ENCODE measurements at places on chromosomes 11 and 22.

DNA sequence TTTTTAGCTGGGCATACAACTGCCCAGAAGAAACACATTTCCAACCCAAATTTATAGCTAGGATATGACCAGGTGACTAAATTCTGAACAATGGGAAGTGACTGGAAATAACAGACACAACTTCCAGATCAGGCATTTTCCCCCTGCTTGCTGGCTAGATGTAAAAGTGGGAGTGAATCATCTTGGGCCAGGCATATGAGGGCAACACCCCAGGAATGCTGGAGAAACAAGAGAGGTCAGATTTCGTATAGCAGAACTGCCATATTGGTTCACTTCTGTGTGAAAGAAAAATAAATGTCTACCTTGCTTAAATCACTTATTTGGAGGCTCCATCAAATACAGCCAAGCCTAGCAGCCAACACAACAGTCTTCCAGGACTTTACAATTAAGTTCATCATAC is 7.4 kb downstream of the ATL3 start:
- peak; percentile 35 for DNase-seq

GRCh38 chr11:59671471-59671870 is 2.6 kb upstream of the PATL1 start:
- no peak for DNase-seq

- DNase-seq: no peak
Observed at GRCh38 chr11:95066716-95067038, at the start of gene SRSF8. Gene SRSF8 (plus strand): TSS chr11:95066919. CDS start chr11:95067227, 308 bp downstream.

DNA sequence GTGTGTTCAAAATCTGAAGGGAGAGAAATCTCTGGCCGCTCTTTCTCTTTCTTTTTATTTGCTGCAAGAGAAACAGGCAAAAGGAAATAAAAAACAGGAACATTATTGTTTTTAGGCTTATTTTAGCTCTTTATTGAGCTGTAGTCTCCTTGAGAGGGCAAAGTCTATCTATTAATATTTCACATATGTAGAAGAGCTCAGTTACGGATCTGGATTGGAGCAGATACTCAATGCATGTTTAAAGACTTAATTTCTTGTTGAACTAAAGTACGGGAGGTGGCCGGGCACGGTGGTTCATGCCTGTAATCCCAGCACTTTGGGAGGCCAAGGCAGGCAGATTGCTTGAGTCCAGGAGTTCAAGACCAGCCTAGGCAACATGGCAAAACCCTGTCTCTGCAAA is 78.4 kb upstream of the GDPD4 start:
- no peak for DNase-seq

DNA sequence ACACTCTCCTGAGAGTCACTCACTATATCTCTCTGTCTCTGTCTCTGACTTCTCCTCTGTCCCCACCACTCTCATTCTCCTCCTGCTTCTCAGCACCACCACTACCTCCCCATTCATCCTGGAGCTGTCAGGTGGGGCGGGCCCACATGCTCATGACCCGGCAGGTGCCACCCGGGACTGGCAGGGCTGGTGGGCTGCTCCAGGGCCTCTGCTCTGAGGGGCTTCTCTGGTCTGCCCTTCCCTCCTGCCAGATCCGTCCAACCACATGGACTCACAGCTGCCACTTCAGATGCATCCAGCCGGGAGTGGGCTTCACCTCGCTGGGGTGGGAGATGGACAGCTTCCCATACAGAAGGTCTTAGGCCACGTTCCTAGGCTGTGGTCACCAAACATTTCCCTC is 4.8 kb upstream of the EMID1 start:
- DNase-seq: no peak

DNA sequence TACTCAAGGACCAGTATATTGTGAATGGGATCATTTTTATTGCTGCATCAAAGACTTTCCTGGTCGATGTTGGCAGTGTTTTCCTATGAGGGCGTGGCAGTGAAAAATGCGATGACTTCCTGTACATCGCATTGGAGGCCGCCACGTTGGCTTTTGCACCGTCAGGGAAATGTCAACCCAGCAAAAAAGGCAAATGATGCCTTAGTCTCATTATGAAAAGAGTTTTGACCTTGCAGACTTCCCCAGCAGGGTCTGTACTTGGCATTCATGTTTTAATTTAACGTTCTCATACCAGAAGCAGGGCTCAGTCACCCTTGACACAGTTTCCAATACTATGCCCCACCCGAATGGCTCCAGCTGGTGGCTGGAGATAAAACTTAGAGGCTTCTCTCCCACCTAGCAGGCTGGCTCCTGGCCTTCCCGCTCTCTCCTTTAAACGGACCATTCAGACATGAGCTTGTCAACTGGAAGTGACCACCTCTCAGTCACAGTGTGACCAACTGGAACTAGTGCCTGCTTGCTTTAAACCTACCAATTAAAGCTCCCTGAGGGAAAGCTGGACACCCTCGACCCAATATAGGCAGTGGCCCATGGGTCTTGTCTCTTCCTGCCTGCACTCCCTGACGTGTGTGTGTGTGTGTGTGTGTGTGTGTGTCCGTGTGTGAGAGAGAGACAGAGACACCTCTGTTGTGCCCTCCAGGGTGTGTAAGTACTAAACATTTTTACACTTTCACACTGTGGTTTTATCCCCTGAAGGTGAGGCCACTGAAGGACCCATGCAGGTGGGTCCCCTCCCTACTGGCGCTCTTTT is 8.7 kb upstream of the GDPD5 start:
- DNase-seq: no peak

- no peak for DNase-seq
Observed at GRCh38 chr22:49753961-49754695, 73.5 kb downstream of the BRD1 start.

- DNase-seq: peak; percentile 64
Observed at GRCh38 chr22:37428649-37429586, 1.6 kb upstream of the ELFN2 start.

DNA sequence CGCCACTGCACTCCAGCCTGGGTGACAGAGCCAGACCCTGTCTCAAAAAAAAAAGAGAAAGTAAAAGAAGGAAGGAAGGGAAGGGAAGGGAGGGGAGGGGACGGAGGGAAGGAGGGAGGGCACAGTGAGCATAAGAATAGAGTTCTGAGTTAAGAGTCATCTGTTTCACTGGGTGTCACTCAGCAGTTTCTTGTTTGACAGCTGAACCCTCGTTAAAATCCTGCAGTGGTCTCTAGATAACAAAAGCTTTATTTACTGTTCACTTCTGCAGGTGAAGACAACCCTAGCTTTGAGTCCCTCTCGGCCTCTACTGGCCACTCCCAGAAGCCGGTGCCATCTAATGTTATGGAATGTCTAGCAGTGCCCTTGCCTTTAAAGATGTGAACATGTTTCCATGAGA is 71.2 kb downstream of the CLPB start:
- DNase-seq: no peak

- DNase-seq: peak; percentile 92
Observed at GRCh38 chr11:69131644-69132300, 24.0 kb upstream of the SMIM38 start.
